ENCODE measurements at places on chromosomes 2 and 18.

DNA sequence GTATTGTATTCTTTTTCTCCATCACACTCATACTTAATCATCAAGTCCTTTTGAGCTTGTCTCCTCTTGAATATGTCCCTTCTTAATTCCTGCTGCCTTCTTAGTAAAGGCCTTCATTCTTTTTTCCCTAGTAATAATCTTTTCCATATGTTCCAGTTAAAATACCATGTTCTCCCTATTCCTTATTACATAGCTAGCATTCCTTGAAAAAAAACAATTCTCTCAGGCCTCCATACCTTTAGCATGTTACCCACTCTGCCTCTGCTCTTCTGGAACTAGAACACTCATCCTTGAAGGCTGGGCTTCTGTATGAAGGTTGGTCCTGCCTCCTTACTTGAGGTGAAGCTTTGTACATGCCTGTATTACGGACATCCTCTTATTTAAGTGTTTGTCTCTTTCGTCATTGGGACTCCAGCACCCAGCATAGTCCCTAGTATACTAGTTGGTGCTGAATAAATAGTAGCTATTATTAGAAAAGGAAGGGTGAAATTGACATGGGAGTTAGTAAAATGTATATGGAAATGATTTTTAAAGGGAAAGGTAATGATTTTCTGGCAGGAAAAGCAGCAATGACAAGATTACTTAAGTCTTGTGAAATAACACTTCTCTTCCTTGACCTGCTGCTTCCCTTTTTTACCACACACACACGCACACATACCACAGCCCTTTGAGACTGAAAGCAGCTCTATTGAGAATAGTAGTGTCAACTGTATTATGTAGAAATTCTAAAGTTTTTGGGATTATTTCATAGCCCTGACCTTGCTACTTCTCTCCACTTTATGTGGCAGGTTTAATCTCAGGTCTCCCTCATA lies 45.6 kb downstream of the REL start:
- H3K4me3 ChIP-seq = no peak overlapping the region
- H3K4me1 ChIP-seq = no peaks in the 10 kb centered on the region
- peaks cover 2% of the 10 kb centered on the region for H3K36me3 ChIP-seq
- no peaks in the 10 kb centered on the region for H3K27me3 ChIP-seq

GRCh38 chr2:168348076-168348475 lies 100.7 kb upstream of the STK39 start:
- H3K36me3 ChIP-seq = no peaks in the 10 kb centered on the region
- H3K27ac ChIP-seq = no peak overlapping the region
- no peaks in the 10 kb centered on the region for H3K4me1 ChIP-seq
- no peak overlapping the region for H3K4me3 ChIP-seq

DNA sequence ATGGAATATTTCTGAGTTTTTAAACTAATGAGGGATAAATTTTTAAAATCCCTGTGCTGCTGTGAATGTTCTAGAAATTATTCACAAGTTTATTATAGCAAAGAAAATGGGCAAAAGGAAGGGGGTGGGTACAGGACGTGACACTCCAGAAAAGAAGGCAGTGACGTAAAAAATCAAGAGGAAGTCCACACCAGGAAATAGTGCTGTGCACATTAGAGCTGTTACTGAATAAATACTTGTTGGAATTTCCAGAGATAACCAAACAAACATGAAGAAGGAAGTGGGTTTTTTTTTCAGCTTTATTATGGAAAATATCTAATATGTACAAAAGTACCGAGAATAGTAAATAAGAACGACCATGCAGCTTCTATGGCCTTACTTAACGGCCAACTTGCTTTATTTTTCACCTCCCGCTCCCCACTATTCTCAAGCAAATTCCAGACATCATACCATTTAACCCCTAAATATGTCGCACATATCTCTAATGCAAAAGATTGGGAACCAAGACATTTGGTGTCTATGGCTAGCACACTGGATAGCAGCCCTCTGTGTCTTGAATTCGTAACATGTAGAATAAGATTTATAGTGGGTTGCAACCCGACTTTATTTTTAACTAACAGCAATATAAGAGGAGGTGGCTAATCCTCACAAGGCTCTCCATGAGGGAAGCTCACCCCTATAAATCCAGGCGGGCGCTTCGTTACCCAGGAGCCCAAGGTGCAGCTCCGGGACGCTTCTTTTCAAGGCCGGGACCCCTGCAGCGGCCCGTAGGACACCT lies 580 bp upstream of the NDUFV2 start:
- H3K27ac ChIP-seq = no peak overlapping the region
- H3K4me1 ChIP-seq = peaks cover 2% of the 10 kb centered on the region
- H3K36me3 ChIP-seq = no peaks in the 10 kb centered on the region

- H3K4me3 ChIP-seq = no peak overlapping the region
- no peak overlapping the region for H3K27ac ChIP-seq
- DNase-seq = no peak
- H3K27me3 ChIP-seq = no peaks in the 10 kb centered on the region
- H3K36me3 ChIP-seq = no peaks in the 10 kb centered on the region
- H3K4me1 ChIP-seq = no peaks in the 10 kb centered on the region
Observed at GRCh38 chr2:208573569-208573968, 167.0 kb downstream of the PTH2R start.

- no peaks in the 10 kb centered on the region for H3K36me3 ChIP-seq
- H3K27ac ChIP-seq = no peak overlapping the region
- H3K27me3 ChIP-seq = no peaks in the 10 kb centered on the region
- no peaks in the 10 kb centered on the region for H3K4me1 ChIP-seq
Observed at GRCh38 chr2:877747-878146, 72.9 kb upstream of the SNTG2 start.

- H3K27ac ChIP-seq = no peak overlapping the region
- no peaks in the 10 kb centered on the region for H3K4me1 ChIP-seq
- DNase-seq = no peak
- H3K27me3 ChIP-seq = no peaks in the 10 kb centered on the region
Observed at GRCh38 chr2:163465440-163465839, 270.4 kb downstream of the FIGN start.

DNA sequence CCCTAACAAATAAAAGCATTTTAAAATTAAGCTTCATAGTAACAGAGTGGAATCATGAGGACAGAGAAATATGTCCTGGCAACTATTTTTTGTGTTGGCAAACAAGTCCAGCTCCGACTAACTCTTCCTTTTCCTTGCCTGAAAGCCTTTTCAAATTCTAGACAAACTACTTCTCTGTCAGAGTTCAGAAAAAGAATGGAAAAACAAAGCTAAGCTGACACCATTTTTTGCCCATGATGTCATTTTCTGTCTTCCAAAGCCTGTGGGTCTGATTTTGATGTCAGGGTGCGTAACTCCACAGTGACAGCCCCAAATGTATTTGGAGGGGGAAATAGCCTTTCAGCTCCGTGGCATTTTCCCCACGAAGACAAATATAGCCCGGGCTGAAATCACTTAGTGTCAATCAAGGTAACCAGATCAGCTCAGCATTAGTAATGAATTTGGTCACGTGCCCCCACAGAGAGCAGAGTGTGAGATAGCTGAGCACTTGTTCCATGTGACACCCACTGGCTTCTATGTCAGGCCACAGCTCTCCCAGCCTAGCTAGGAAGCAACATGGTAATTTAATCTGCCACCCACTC lies 233.0 kb upstream of the SIX2 start:
- DNase-seq = no peak
- no peaks in the 10 kb centered on the region for H3K36me3 ChIP-seq
- H3K4me3 ChIP-seq = no peak overlapping the region
- 0 out of 2 replicates have a peak, but pooled peaks cover 2% of the 10 kb centered on the region for H3K4me1 ChIP-seq
- no peak overlapping the region for H3K27ac ChIP-seq
- no peaks in the 10 kb centered on the region for H3K27me3 ChIP-seq

DNA sequence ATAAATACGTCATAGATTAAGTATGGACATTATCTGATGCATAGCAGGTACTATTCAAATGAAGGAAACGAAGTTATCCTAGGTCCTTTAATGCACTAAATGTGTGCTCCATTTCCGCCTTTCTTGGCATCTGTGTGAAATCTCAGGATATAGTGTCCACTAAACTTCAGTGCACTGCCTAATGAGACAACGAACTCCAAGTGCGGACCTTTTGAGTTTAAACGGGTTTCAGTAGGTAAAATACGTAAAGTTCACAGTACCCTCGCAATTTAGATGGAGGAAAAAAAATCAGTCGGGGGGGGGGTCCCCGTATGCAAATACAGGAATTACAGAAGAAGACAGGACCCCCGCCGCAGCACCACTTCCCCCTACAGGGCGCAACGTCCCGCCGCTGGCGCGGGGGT lies 729 bp upstream of the REL start:
- peak overlapping the region; percentile 45 for H3K4me3 ChIP-seq
- H3K36me3 ChIP-seq = no peaks in the 10 kb centered on the region
- no peaks in the 10 kb centered on the region for H3K27me3 ChIP-seq
- H3K27ac ChIP-seq = no peak overlapping the region
- H3K4me1 ChIP-seq = peaks cover 2% of the 10 kb centered on the region

- H3K4me3 ChIP-seq = no peak overlapping the region
- no peak for DNase-seq
- H3K4me1 ChIP-seq = no peaks in the 10 kb centered on the region
- no peaks in the 10 kb centered on the region for H3K36me3 ChIP-seq
Observed at GRCh38 chr2:109201465-109202327, 72.7 kb downstream of the SH3RF3 start.

All from iPS DF 6.9 (cell line).